ENCODE measurements at places on chromosomes 13 and 19.
A peak's percentile ranks its signal among the peaks of the same experiment; 100 is the strongest.

- DNase-seq, result no peak
Observed at GRCh38 chr13:88031980-88032559, 360.9 kb downstream of the SLITRK5 start.

- DNase-seq, result no peak
Observed at GRCh38 chr19:47377208-47377701, 28.1 kb downstream of the DHX34 start.

DNA sequence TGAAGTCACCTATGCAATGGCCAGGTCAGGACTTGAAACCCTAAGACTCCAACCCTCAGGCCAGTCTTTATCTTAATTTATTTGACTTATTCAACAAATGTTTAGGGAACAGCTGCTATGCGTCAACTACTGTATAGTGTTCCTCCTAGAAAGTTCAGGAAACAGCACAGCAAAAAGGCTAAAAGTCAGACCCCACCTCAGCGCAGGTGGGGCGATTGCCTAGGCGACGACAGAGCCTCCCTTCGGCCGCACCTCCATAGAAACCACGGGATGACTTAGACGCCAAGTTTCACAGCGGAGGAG lies 502 bp downstream of the VRK3 start:
- DNase-seq, result no peak

DNA sequence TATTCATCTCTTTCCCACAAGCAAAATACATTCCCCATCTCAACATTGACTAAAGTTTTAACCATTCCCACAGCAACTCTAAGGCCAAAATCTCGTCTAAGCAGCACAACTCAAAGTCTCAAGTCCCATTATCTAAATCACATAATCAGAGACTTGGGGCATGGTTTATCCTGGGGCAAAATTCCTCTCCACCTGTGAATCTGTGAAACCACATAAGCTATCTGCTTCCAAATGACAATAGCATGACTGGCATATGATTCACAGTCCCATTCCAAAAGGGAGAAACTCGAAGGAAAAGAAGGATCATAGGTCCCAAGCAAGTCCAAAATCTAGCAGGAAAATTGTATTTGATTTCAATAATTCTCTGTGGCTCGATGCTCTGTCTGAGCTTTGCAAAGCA lies 73.0 kb downstream of the ANKRD10 start:
- no peak for DNase-seq

- no peak for DNase-seq
Observed at GRCh38 chr19:34298891-34299520, 44.7 kb downstream of the GARRE1 start.

DNA sequence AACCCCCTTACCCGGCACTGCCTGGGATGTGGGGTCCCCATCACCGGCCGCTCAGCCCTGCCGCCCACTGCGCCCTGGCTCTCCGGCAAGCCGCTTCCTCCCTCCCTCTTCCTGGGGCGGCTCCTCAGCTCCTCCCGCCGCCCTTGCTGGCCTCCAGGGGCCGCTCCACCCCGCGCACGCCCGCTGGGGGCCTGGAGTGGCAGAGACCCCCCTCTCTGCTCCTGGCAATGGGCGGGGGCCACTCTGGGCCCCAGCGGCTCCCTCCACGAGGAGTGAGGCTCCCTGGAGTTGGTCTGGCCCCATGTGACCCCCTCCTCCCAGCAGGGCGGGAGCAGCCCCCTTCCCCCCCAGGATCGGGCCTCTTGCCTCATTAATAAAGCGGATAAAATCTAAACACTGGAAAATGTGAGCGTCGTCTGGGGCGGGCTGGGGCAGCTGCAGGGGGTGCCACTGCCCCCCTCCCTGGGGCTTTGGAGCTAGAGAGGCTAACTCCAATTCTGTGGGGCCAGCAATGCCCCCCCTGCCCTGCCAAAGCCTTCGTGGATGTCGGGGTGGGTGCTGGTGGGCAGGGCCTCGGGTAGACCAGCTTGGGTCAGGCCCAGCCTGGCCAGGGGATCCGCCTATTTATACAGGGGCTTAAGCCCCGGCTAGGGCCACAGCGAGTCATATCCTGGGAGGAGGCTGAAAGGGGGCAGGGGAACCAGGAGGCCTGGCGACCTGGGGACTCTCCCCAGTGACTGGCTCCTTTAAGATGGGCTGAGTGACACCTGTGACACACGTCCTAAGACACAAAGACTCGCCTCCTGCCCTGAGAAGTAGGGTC lies at the start of gene PTGER1:
Gene PTGER1, minus strand, starts transcription at position 104 of the 823 bp plus-strand sequence. CDS start 1,034 bp downstream, outside the sequence.
- DNase-seq, result peak; percentile 26

DNA sequence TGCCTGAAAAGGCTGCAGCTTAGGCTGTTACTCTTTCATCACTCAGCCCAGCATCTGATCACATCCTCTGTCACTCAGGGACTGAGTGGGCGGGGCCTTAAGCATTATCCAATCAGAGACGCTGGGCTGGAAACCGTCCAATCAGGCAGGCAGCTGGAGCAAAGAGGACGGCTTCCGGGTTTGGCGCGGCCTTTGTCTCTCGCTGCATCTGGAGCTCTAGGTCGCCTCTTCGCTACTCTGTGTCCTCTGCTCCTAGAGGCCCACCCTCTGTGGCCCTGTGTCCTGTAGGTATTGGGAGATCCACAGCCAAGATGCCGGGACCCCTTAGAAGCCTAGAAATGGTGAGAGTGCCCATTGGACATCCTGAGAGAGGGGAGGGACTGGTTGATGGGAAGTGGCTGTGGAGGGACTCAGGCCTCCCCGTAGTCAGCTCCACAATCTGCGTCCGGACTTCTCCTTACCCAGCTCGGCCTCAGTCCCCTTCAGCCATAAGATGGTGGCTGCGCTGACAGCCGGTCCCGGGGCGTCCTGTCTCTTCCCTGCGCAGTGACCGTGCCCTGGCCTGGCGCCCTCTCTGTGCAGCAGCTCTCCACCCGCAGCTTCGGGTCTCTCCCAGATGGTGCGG lies at the start of gene ZNF486:
Gene ZNF486, plus strand, starts transcription at position 195 of the 625 bp plus-strand sequence. Its CDS starts 117 bp downstream, at position 312.
- DNase-seq, result peak; percentile 99

GRCh38 chr19:2661615-2662014 lies 40.9 kb downstream of the GNG7 start:
- no peak for DNase-seq

DNA sequence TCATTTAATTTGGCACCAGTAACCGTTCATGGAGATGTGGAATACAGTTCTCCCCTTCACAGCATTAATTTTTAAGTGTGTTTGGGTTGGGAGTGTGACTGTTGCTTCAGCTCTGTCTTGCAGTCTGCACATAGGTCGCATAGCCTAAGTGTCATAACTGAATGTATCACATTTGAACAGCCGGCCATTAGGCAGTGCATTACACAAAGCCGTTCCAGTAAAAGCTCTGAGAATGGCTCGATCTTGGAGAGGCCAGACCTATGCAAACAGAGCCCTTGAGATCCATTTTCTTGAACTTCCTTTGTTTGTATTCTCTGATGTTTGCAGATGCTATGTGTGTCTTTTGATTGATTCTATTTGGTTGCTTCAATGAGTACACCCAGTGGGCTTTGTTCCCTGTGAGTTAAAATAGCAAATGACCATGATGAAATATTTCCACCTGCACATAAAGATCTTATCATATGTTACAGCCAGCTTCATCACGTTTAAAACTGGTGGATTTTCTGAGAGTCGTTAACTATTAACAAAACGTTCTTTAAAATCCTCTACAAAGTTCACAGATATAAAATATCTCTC lies 1104.9 kb upstream of the SLC10A2 start:
- no peak for DNase-seq

DNA sequence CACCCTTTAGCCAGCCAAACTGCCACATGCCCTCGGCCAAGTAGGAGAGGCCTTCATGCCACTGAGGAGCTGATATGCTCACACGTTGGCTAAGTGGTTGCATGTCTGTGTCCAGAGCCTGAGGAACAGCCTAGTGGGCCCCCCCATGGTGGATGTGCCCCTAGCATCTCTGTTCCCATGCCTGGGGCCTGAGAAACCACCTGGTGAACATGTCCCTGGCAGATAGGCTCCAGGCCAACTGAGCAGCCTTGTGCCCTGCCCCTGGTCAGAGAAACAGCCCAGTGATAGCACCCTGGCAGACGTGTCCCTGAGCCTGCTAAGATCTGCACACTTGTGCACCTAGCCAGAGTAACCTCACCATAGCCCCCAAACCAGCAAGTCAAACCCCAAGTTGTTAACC lies 121.8 kb upstream of the WASF3 start:
- no peak for DNase-seq

- DNase-seq, result no peak
Observed at GRCh38 chr19:42831221-42832019, 48.1 kb downstream of the PSG1 start.

DNA sequence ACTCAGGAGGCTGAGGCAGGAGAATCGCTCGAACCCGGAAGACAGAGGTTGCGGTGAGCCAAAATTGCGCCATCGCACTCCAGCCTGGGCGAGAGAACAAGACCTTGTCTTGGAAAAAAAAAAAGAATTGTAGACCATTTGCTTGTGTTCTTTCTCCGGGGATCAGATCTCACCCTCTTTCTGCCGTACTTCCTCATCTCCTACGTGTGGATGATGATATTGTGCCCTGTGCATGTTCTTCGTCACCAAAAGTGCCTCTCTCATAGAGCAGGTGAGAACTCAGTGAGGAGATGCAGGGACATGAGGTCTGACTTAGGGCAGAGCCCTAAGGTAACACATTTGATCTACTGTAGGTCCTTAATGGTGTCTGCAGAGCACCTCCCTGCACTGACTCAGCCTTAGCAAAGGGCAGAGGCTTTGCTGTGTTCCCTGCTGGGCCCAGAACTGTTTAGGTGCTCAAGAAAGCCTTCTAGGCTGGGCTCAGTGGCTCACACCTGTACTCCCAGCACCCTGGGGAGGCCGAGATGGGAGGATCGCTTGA lies 1.3 kb downstream of the APOC2 start:
- DNase-seq, result no peak

DNA sequence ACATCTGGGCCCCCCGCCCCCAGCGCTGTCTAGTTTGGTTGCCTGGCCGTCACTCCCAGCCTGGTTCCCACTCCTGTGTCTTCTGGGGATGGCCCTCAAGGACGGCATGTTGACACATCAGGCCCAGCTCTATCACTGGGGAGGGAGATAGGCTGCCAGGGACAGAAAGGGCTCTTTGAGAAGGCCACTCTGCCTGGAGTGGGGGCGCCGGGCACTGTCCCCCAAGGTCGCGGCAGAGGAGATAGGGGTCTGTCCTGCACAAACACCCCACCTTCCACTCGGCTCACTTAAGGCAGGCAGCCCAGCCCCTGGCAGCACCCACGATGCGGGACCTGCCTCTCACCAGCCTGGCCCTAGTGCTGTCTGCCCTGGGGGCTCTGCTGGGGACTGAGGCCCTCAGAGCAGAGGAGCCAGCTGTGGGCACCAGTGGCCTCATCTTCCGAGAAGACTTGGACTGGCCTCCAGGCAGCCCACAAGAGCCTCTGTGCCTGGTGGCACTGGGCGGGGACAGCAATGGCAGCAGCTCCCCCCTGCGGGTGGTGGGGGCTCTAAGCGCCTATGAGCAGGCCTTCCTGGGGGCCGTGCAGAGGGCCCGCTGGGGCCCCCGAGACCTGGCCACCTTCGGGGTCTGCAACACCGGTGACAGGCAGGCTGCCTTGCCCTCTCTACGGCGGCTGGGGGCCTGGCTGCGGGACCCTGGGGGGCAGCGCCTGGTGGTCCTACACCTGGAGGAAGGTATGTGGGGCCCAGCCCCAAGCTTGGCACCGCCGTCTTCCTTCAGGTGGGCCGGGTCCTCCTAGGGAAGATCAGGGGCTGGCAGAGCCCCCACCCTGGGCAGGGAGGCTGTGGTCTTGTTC lies at the start of gene AMH:
Gene AMH, plus strand, starts transcription at position 314 of the 857 bp plus-strand sequence. Its CDS starts 10 bp downstream, at position 324.
- no peak for DNase-seq

DNA sequence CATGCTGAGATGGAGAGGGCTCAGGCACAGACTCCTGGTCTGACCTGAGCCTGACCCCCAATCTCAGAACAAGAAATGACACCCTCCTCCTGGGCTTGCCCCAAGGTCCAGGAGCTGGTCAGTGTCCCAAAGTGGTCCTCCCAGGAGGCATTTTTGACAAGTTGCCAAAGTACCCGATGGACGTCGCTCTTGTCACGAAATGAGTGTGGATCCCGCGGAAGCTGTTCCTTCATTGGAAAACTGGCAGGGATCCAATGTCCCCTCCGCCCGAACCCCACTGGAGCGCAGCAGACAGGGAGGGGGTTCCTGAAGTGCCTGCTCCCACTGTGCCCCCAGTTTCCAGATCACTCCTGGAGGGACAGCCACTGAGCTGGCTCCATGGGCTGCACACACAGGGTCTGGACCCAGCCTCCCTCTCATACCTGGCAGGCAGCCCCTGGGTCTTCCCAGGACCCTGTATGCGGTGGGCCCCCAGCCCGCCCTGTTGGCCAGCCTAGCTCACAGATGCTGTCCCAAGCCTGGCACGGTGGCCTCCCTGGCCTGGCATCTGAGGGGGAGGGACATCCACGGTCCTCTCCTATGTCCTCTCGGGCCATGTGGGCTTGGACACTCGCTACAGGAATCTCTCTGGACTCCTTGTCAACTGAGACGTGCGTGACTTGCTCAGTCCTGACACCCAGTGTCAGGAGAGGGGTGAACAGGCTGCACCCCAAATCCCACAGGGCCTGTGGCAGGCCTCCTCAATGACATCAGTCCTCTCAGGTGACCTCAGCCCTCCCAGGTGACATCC lies 12.8 kb upstream of the ZNF14 start:
- no peak for DNase-seq

DNA sequence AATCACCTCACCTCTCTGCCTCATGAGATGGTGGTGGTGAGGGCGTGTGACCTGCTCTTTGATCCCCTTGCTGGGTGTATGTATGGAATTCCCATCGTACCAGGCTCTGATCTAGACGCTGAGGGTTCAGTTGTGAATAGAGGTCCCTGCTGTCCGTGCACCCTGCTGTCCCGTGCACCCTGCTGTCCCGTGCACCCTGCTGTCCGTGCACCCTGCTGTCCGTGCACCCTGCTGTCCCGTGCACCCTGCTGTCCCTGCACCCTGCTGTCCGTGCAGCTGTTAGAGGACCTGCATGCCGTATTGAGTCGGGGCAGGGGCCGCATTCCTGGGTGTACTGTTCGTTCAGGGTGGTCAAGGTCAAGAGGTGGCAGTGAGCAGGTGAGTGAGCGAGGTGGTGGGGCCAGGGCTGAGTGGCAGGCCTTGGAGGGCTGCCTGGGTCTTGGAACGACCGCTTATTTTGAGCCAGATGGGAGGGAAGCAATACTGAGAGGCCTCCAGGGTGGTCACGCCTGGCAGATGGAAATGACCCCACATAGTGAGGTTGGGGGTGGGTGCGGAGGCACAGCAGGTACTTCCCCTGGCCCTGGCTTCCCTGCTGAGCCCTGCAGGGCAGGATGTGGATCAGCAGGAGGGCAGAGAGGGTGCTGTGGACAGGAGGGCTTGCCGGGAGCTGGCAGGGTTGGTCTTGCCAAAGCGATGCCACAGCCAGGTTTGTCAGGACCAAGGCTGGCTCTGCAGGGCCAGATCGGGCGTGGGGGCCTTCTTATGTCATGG lies 4.6 kb upstream of the EPN1 start:
- DNase-seq, result peak; percentile 23

- DNase-seq, result no peak
Observed at GRCh38 chr19:5950741-5951140, 27.2 kb downstream of the RANBP3 start.

- peak; percentile 66 for DNase-seq
Observed at GRCh38 chr19:51702103-51702824, 9.1 kb downstream of the SPACA6 start.

GRCh38 chr13:44268980-44269379 lies 104.6 kb upstream of the SERP2 start:
- no peak for DNase-seq

- DNase-seq, result no peak
Observed at GRCh38 chr19:8180018-8180417, 29.2 kb upstream of the CERS4 start.

GRCh38 chr13:75760131-75761021 lies 124.2 kb downstream of the LMO7 start:
- DNase-seq, result peak; percentile 30

- DNase-seq, result no peak
Observed at GRCh38 chr13:110841406-110841805, 73.5 kb downstream of the ANKRD10 start.

GRCh38 chr19:14814982-14815652 lies 19.9 kb downstream of the OR7A5 start:
- DNase-seq, result no peak

GRCh38 chr19:31214997-31215396 lies 134.2 kb downstream of the TSHZ3 start:
- no peak for DNase-seq

All from muscle of leg (tissue), 16 donors.